ENCODE measurements at places on chromosomes 1 and 21.
A peak's percentile ranks its signal among the peaks of the same experiment; 100 is the strongest.

DNA sequence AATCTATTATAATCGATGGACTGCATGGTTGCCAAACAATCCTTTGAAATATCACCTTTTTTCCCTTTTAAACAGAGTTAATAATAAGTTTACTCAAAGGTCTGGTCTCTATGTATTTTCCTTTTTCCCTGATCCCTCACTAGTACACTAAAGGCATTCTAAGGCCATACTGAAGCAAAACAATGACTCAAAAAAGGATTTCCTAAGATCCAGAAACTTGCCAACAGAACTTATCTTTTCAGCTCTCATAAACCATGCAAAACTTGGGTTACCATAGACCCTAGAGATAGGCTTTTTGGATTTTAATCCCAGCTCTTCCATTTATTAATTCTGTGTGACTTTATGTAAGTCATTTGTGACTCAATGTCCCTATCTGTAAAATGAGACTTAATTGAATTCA is 77.1 kb downstream of the IFI44 start:
- DNase-seq: no peak

- DNase-seq: peak; percentile 25
These were observed 86.5 kb upstream of the KCNJ15 start for GRCh38 chr21:38170283-38170682.

DNA sequence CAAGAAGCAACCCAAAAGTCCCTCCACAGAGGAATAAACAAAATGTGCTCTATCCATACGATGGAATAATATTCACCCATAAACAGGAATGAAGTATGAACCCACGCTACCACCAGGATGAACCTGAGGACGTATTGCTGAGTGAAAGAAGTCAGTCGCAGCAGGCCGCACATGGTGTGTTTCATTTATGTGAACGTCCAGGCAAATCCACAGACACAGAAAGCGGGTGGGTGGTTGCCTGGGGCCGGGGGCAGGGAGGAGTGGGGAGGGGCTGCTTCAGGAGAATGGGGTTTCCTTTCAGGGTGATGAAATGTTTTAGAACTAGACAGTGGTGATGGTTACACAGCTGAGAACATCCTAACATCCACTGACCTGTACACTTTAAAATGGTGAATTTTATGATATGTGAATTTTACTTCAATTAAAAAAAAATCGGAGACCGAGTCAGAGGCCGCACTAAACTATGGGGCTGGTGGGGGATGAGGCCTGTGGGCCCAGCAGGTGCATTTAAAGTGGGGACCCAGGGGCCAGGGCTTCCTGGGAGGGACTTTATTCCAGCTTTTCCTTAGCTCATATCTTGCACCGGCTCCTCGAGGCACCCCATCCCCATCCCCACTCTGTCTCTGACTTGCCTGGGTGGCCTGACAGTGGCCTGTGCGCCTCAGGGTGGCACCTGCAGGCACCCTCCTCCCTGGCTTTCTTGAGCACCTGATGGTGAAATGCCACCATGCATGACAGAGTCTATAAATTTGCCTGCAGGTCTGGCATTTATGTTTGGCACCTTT is 392.6 kb upstream of the VAMP3 start:
- no peak for DNase-seq

DNA sequence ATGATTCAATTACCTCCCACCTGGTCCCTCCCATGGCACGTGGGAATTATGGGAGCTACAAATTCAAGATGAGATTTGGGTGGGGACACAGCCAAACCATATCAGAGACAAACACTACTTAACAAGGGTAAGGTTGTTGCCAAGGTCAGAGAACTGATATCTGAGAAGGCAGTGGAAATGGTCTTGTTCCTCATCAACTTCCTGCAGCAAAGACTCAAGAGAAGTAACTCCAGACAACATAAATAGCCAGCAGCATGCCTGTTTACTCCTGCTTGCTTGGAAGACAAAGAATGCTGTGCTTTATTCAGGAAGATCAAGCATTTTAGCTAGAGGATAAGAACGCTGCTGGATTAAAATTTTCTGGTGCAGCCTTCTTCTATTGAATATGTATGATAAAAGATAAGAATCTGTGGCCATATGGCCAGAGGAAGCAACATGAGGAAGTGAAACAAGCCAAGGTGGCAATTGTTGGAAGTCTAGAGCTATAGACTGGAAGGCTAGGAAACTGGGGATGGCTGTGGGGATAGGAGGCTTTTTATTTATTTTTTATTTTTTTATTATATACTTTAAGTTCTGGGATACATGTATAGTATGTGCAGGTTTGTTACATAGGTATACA is 36.4 kb downstream of the DDAH1 start:
- DNase-seq: no peak

- no peak for DNase-seq
These were observed 81.8 kb downstream of the KIF1B start for GRCh38 chr1:10292188-10292587.

DNA sequence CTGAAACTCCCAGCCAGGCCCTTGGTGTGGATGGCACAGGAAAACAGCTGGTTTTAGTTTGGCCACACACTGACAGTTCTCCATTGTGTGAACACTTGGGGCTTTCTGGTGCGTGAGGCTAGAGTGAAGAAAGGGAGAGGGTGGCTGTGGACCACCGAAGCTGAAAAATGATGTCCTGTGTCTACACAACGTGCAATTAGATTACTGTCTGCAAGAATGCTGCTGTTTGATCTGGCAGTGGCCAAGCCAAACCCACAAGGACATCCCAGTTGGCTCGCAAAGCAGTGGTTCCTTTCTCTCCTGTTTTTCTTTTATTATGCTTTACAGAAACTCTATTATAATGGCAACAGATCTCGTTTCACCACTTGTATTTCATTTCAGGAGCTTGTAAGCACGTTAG is 58.9 kb downstream of the ERG start:
- no peak for DNase-seq

GRCh38 chr1:228318823-228319241 is 87.8 kb downstream of the TRIM11 start:
- DNase-seq: no peak

DNA sequence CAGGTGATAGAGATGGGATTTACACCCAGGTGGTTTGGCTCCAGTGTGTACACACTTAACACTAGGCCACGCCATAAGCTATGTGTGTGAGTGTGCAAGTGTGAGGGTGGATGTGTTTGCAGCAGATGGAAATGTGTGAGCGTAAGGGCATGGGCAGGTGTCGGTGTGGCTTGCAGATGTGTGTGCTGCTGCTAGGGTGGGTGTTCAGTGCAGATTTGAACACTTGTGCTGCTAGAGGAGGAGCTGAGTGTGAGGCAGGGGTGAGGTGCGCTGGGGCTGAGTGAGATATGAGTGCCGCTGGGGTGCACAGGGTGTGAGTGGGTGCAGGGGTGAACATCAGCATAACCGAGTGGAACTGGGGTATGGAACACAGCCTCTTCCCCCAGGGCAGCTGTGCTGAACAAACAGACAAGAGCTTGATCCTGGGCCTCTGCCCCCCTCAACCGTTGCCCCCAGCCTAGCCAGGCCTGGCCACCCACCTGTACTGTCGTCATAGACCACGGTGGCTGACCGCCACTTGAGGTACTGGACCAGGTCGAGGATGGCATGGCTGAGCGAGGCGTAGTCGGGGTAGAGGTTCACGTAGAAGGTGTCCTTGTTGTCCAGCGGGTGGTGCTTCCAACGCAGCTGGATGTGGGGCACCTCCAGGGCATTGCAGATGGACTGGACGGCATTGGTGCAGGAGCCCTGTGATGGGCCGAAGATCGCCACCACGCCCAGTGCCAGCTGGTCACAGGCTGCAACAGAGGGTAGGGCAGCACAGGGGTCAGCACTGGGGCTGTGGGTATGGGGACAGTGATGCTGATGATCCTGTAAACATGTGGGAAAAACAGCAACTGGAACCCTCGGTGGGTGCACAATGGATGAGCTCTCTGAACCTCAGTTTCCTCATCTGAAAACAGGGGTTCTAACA is 153.9 kb downstream of the GRIK3 start:
- no peak for DNase-seq

DNA sequence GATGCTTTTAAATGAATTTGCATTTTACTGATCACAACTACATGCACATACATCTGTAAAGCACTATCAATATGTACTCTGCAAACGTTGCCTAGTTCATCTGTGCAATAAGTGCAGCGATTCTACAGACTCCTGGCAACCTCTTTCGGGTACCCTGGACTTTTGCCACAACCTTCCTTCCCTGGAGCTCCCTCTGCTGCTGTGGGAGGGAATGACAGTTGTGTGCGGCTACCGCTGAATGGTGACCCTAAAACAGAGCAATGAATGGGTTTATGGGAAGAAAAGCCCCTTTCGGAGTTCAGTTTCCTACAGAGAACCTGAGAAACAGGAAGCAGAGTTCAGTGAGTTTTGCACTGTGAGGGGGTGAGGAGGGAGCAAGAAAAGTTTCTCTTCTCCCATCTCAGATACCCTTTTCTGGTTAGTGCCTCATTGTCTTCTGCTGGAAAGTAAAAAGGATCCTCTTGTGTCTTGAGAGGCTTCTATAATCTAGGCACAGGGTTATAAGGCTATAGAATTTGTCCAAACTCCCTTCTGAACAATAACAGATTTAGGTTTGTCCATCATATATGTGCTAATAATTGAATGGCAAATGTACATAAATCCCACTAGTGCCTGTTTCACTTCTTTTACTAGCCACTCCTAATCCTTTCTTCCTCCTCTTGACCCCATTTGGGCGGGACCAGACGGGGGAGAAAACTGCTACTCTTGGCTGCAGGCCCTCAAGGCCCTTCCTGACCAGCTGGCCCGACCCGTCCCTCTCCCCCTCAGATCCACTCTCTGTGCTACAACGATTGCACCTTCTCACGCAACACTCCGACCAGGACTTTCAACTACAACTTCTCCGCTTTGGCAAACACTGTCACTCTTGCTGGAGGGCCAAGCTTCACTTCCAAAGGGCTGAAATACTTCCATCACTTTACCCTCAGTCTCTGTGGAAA is 19.8 kb upstream of the SARS1 start:
- DNase-seq: no peak

- peak; percentile 11 for DNase-seq
These were observed 101.5 kb upstream of the TLR5 start for GRCh38 chr1:223244366-223245103.

DNA sequence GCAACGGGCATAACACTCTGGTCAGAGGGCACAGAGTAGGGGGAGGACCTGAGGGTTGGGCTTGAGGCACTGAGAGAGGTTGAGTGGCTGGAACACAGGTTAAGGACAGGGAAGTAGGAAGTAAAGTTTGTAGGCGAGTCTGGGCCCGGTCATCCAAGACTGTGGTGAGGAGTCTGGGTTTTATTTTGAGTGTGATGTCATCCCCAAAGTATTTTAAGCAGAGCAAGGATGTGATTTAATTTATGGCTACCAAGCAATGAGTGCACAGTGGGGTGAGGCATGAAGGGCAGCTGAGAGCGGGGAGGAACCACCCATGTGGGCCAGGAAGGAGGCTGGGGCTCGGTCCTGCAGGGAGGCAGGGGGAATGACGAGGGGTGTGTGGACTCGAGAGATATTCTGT is 11.2 kb upstream of the VWA5B1 start:
- DNase-seq: peak; percentile 37

DNA sequence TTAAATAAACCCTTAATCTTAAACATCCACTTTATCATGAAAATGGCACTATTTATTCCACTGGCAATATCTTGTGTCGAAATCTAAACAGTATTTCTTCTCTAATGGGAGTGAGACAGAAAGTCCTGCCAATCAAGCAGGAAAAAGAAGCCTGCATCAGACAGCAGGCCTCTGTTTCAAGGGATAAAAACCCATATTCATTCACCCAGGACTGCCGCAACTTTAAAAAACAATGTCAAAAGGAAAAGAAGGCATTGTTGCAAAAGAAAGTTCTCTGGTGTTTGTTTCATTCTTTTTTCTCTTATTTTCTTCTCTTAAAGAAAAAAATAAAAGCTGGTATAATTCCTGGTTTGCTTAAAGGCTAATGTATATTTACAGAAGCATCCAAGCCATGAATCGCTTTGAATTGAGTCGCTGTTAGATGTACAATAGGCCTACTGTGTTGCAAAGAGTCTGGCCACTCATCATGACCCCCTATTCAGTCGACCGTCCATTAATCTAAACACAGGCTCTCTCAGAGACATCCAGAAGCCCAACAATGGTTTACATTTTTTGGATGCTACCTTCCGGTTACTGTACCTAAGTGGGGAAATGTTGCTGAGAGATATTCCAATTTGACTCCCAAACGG is 48.7 kb upstream of the ZC3H11B start:
- no peak for DNase-seq

DNA sequence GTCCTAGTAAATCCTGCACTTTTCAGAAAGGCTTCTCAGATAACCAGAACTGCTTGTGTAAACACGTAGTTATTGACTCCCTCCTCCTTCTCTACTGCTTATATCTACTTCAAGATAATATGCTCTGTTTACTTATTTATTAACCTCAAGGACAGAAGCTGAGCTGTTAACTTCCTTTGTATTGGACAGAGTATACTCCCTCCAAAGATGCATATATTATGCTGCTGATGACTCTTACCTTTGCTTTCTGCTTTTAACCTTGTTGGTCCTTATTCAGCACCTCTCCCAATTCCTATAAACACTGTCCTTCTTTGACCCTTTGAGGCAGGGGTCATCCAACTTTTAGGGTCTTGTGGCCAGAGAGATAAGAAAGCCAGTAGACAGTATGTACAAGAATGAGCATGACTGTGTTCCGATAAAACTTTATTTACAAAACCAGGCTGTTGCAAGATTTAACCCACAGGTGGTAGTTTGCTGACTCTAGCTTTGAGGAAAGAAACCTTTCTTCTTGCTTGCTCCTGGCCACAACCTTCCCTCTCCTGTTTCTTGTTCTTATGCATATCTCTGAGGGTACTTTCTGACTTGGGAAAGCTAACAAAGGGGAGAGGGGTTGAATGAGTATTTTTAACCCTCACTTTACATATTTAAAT is 4.9 kb downstream of the TPM3 start:
- DNase-seq: no peak

DNA sequence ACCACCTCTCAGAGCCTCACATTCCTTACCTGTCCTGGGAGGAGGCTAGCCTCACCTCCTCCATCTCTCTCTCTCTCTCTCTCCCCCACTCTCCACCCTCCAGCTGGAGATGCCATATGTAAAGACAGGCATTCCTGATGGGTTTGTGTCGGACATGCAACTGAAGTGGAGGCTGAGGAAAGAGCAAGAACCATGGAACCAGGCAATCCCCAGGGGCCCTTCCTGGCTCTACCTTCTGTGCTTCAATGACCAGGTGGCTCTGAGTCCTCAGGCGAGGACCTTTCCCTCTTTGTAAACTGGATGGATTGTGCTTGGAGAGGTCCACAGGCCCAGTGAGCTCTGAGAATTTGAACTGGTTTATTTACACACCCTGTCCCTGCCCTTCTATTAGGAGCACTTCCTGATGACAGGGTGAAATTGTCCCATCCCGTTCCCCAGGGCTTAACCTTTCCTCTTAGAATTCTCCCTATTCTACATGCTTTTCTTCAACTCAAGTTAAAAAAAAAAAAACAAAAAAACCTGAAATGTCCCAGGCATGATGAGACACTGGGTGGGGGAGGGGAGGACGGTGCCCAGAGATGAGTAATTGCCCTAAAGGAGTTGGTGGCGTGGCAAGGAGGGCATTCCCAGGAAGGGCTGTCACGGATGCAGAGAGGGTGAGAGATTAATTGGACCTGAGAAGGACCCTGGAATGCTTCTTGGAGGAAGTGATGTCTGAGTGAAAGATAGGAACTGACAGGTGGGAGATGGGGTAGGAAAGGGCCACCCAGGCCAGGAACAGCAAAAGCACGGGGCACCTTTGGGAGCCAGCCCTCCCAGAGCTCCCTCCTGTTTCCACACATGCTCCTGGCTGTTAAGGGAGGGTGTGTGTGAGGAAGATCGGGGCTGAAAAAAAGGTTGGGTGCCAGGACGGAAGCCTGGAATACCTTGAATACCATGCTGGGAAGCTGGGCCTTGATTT is 50.2 kb upstream of the WASF2 start:
- peak; percentile 93 for DNase-seq
